Activated naive CD4-positive, alpha-beta T cell treated with anti-CD3 and anti-CD28 coated beads, Interleukin-2, amount 10 ng/mL, durations not matched to agents 5 hours and 36 hours (primary cell): ENCODE measurements at places on chromosomes 5 and 9. TPM values are rescaled to one million over a fixed set of nuclear protein-coding genes. Genes with fewer than 3 reads are reported as not detected.

The SPATA6L gene
- 0.33 TPM for total RNA-seq

The PLPPR1 gene
- total RNA-seq: not detected

The FBLL1 gene
- not detected for total RNA-seq

The PJA2 gene
- 56.0 TPM for total RNA-seq

The STOM gene
- total RNA-seq: 21.5 TPM

The MEIKIN gene
- 1.5 TPM for total RNA-seq

The ARHGEF37 gene
- total RNA-seq: 0.28 TPM

The SCGB3A2 gene
- total RNA-seq: not detected

The OCLN gene
- 2.9 TPM for total RNA-seq

The PCDHA2 gene
- total RNA-seq: not detected

The FCN2 gene
- not detected for total RNA-seq

The CTSV gene
- total RNA-seq: 1.0 TPM

The COL5A1 gene
- 0.18 TPM for total RNA-seq

The FBXL7 gene
- not detected for total RNA-seq

The CD180 gene
- total RNA-seq: 0.48 TPM

The CD74 gene
- 597 TPM for total RNA-seq

The SUSD3 gene
- 89.4 TPM for total RNA-seq

The PHF19 gene
- total RNA-seq: 311 TPM

The HAVCR2 gene
- 53.7 TPM for total RNA-seq

The ITGA2 gene
- 5.0 TPM for total RNA-seq

The PCDHGA10 gene
- total RNA-seq: 0.05 TPM

The C9 gene
- not detected for total RNA-seq

The SLC4A9 gene
- 0.72 TPM for total RNA-seq

The THBS4 gene
- 0.25 TPM for total RNA-seq

The VPS13A gene
- 42.1 TPM for total RNA-seq

The RGS7BP gene
- total RNA-seq: not detected

The IL11RA gene
- total RNA-seq: 86.3 TPM

The HAVCR1 gene
- total RNA-seq: 4.7 TPM

The PANK3 gene
- total RNA-seq: 56.0 TPM

The SNX24 gene
- total RNA-seq: 1.4 TPM

The MAP1B gene
- total RNA-seq: 0.02 TPM

The PPP1R26 gene
- 0.10 TPM for total RNA-seq

The SPATA31E1 gene
- not detected for total RNA-seq

The ARL14EPL gene
- total RNA-seq: not detected

The ABLIM3 gene
- not detected for total RNA-seq

The SLC46A2 gene
- total RNA-seq: not detected

The C1QTNF2 gene
- not detected for total RNA-seq

The SPATA24 gene
- 6.7 TPM for total RNA-seq

The GDA gene
- not detected for total RNA-seq

The SLC6A3 gene
- not detected for total RNA-seq

The PCA3 gene
- total RNA-seq: not detected

The ROR2 gene
- not detected for total RNA-seq

The EPB41L4A gene
- 0.91 TPM for total RNA-seq

The STC2 gene
- total RNA-seq: 23.6 TPM

The PCDHGA5 gene
- total RNA-seq: not detected

The CNTLN gene
- 0.53 TPM for total RNA-seq

The IL31RA gene
- not detected for total RNA-seq

The HSD17B4 gene
- 63.4 TPM for total RNA-seq

The OR4F3 gene
- not detected for total RNA-seq

The ZSWIM6 gene
- 5.8 TPM for total RNA-seq

The CAPSL gene
- not detected for total RNA-seq

The AK1 gene
- total RNA-seq: 83.0 TPM

The HMCN2 gene
- not detected for total RNA-seq

The PDZD2 gene
- total RNA-seq: not detected

The NUDT12 gene
- total RNA-seq: 0.66 TPM

The SLC25A48 gene
- not detected for total RNA-seq

The CENPK gene
- total RNA-seq: 81.0 TPM

The SMIM33 gene
- total RNA-seq: 2.3 TPM

The SPATA31C1 gene
- not detected for total RNA-seq
